ENCODE measurements at places on chromosomes 4 and X.

- no peak for DNase-seq
These were observed 40.8 kb downstream of the ARSD start for GRCh38 chrX:2888309-2888708.

DNA sequence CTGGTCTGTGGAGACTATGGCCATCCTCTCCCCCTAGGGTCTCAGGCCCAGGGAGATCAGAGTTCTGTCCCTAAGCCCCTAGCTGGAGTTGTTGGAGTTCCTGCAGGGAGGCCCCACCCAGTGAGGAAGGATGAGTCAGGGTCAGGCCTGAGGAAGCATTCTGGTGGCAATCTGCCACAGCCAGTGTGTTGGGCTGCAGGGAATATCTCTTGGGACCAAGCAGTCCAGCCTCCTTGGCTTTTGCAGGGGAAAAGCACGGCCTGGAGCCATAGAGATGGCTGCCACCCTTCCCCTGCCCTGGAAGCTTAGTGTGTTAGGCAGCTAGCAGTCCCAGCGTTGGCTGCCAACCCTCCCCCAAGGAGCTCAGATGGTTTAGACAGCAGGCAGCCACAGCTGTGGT lies 202.4 kb downstream of the RTL9 start:
- DNase-seq, result no peak

- DNase-seq, result no peak
These were observed 24.0 kb downstream of the CDKN2AIP start for GRCh38 chr4:183468210-183469095.

DNA sequence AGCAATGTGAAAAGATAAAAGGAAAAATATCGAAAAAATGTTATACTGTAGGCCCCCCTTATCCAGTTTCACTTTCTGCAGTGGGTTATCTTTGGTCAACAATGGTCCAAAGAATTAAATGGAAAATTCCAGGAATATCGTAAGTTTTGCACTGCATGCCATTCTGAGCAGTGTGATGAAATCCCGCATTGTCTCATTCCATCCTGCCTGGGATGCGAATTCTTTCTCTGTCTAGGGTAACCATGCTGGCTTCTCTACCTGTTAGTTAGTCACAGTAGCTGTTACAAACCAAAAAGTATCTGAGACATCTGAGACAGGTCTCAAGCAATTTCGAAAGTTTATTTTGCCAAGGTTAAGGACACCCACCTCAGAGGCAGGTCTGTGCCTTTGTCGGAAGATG lies 170.3 kb downstream of the COX18 start:
- no peak for DNase-seq

DNA sequence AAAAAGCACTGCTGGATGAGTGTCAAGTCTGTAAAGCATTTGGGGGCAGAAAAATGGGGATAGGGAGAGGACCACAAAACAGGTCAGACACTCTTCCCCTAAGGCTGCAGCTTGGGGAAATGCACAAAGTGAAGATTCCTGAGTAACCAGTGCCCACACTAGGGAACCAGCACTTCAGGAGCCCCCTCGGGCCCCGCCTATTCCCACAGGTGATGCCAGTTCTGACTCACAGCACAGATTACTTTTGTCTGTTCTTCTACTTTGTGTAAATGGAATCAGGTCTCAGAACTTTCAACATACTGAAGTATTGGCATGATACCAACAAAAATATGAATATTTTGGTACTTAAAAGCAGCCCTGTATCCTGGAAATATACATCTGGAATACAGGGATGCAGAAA lies 112.5 kb downstream of the ADRA2C start:
- no peak for DNase-seq

DNA sequence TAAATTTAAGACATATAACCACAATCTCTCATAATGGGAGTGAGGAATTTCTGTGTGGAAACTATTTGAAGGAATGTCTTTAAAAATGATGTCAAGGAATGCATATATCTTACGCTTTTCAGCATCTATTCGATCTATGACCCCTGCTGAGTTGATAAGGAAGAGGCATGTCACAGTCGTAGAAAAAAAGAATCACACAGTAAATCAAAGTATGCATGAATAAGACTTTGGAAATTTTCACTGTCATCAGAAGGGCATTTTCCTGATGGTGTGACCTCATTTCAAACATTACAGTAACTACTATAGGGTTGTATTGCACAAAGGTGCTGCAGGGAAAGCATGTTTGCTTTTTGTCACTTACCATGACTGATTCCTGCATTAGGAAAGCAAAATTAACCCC lies 41.5 kb downstream of the REELD1 start:
- no peak for DNase-seq

DNA sequence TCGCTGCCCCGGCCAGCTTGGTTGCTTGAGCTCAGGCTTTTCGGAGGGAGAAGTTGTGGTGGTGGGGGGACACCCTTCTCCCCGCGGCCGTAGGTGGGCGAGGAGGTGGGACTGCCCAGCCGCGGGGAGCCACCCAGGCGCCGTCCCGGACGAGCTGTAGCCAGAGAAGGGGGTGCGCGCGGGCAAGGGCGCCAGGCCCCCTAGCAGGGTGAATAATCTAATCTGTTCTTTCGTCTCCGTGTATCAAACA lies 3.1 kb downstream of the MID1IP1 start:
- no peak for DNase-seq

GRCh38 chrX:44906542-44906941 lies 33.6 kb downstream of the KDM6A start:
- DNase-seq, result no peak

DNA sequence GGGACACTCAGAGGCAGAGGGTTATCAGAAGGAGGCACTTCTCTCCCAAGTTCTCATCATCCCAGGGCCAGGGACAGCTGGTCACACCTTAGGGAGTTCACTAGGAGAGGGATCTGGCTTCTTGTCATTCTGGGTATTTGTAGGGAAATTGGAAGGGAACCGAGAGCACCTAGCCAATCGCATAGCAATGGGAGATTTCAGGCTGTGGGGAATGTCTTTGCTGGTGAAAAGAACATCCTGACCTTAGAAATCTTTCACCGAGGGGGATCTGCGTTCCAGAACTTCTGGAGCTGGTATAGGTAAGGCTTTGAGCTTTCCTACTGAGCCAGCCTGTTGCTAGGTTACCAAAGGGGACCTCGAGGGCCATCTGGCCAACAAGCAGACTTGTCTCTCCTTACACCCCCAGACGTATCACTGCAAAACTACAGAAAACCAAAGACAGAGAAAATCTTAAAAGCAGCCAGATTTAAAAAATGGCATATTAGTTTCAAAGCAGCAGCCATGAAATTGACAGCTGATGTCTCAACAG lies 6.8 kb downstream of the HTT-AS start:
- no peak for DNase-seq

DNA sequence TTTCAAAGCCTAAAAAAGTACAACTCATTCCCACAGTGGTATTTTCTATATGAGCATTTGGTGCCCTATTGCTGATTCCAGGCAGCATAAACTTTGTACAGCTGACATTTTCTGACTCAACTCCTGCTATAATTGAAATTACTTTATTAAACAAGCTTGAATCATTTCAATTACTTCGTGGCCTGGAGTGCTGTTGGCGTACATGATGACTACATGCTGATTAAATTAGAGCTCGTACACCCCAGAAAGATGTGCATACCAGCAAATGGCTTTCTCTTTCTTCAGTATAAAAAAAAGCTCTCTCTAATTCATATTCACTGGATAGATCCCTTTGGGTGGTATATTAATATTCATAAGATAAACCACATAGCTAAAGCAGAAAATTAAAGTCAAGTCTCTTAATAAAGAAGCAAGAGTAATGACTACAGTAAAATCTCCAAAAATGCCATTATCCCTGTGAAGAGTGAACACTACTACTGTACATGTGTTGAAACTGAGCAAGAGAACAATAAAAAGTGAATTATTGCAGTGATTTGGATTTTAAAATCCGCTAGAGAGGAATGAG lies 245.0 kb upstream of the IGFBP7 start:
- DNase-seq, result no peak

GRCh38 chr4:36651253-36651652 lies 369.8 kb downstream of the DTHD1 start:
- no peak for DNase-seq

- DNase-seq, result no peak
These were observed 15.0 kb upstream of the ENAM start for GRCh38 chr4:70613306-70614183.

DNA sequence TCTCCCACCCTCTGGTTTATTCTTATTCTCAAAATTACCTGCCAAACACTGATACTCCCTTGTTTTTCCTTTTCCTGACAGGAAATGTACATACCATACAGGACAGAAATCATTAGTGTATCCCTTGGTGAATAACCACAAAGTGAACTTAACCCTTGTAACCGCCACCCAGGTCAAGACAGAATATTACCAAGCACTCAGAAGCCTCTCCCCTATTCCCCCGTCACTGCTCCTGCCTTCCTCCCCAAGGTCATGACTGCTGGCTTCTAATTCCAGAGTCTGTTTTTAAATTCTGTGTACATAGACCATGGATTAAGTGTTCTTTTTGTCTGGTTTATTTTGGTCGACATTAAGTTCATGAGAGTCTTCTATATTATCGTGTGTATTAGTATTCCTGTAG lies 37.7 kb downstream of the HTT start:
- no peak for DNase-seq

GRCh38 chr4:150023489-150023888 lies 54.8 kb upstream of the DCLK2 start:
- no peak for DNase-seq

DNA sequence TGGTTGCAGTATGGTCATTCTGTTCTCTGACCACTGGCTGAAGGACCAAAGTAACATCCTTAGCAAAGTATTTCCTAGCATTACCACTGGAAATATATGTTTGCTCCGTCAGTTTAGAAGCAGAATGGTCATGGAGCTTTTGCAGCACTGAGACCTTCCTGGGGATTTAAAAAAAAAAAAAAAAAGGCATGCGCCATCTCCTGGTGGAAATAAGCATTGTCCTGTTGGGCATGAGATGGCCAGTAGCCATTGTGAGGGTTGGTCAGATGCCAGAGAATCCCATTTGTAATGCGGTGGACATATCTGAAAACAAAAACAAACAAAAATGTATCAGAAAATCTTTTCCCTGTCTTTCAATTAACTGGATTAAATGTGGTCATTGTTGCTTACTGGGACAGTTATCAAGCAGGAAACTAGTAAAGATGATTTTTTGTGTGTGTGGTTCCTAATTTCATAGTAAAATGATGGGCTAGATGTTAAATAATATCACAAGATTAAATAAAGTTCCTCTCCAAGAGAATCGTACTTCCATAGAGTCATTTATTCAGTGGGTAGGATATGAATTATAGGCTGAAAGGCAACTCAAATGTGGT lies 139.6 kb downstream of the SOWAHB start:
- no peak for DNase-seq

DNA sequence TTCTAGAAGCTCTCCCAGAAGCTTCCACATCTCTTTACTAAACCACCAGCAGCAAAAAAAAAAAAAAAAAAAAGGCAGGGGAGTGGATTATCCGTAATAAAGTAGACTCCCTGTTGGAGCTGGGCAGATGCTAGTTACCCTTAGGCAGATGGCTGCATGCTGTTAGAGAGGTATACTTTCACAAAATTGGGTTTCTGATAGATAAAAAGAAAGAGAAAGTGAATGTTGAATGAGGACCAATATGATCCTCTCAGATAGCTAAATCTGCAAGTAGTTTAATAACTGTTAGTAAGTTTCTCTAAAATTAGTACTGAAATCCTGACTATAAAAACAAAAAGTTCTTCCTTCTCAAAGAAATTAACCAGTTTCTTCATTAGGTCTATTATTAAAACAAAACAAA lies 195.4 kb downstream of the ANAPC10 start:
- DNase-seq, result no peak
